ENCODE measurements at places on chromosomes 7 and 10.

DNA sequence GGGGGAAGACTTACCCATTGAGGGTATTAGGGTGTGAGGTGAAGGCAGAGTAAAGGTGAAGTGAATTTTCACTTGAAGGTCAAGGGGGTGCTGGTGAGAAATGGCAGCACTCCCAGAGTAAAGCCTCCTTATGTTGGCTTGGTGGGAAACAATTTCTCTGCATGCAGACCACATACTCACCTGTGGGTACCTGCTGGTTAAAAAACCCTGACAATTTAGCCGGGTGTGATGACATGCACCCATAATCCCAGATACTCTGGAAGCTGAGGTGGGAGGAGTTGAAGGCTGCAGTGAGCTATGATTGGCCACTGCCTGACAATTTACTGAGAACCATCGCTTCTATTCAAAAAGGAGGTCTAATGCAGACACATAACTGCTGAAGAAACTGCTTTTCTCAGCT is 5.5 kb downstream of the DNAJB9 start:
- no peak for DNase-seq

- no peak for DNase-seq
Measured at GRCh38 chr7:86453454-86453853, 190.3 kb upstream of the GRM3 start.

- DNase-seq = no peak
Measured at GRCh38 chr10:31728698-31729224, 199.9 kb downstream of the ARHGAP12 start.

GRCh38 chr10:49179699-49180443 is 8.3 kb downstream of the TMEM273 start:
- DNase-seq = peak; percentile 73

DNA sequence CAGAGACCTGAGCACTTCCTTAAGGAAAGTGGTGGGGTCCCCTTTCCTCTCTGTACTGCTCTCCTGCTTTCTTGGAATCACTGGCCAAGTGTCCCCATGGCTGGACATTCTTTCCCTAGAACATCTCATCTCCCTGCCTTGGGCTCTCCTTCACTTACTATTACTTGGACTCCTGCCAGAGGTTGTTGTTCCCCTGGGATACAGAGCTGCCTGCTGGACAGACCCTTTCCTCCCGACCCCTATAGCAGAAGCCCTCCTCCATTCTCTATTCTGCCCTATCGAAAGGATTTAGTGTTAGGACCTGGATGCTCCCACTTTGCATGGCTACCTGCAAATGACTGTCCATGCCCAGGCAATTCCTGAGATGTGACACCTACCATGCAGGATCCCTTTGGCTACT is 164.3 kb upstream of the PODXL start:
- no peak for DNase-seq

DNA sequence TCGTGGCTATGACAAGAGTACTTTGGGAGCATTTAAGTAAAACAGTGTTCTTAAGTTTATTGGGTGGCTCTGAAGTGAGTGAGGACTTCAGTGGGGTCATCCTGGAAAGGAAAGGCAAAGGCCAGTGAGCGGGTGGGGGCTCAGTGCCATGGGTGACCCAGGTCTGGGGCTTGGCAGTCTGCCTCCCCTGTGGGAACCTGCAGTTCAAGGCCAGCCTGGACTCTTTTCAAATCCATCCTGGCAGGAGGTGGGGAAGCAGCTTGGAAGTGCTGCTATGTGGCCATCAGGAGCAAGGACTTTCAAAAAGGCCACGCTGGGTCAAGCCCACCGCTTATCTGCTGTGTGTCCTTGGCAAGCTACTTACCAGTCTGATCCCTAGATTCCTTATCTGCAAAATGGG is 148.9 kb upstream of the NPS start:
- DNase-seq = no peak

- no peak for DNase-seq
Measured at GRCh38 chr10:35089611-35090161, 455 bp downstream of the CUL2 start.

- DNase-seq = no peak
Measured at GRCh38 chr7:142391191-142391992, 133.5 kb upstream of the PRSS58 start.

- DNase-seq = no peak
Measured at GRCh38 chr10:67819768-67820204, 18.2 kb downstream of the DNAJC12 start.

GRCh38 chr10:14450041-14450491 is 119.3 kb upstream of the FRMD4A start:
- no peak for DNase-seq

GRCh38 chr10:60654813-60655464 is 123.3 kb upstream of the CDK1 start:
- DNase-seq = no peak

DNA sequence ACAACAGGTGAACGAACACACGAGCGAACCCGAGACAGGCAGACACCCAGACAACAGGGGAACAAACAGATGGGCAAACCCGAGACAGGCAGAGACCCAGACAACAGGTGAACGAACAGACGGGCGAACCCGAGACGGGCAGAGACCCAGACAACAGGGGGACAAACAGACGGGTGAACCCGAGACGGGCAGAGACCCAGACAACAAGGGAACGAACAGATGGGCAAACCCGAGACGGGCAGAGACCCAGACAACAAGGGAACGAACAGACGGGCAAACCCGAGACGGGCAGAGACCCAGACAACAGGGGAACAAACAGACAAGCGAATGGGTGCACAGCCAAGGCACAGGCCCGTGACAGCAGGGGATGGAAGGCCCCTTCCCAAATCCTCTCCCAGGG is 264.7 kb downstream of the ELFN1 start:
- no peak for DNase-seq

GRCh38 chr10:45151467-45152214 is 150.9 kb downstream of the ZNF22 start:
- no peak for DNase-seq

- no peak for DNase-seq
Measured at GRCh38 chr7:30412782-30413504, 65.6 kb downstream of the NOD1 start.

- no peak for DNase-seq
Measured at GRCh38 chr10:129323879-129324278, 143.2 kb upstream of the MGMT start.

- no peak for DNase-seq
Measured at GRCh38 chr10:88089498-88089897, 226.1 kb downstream of the PTEN start.

- no peak for DNase-seq
Measured at GRCh38 chr10:120727001-120727400, 124.2 kb upstream of the WDR11 start.

- DNase-seq = no peak
Measured at GRCh38 chr10:69757553-69758309, 44.0 kb upstream of the COL13A1 start.

DNA sequence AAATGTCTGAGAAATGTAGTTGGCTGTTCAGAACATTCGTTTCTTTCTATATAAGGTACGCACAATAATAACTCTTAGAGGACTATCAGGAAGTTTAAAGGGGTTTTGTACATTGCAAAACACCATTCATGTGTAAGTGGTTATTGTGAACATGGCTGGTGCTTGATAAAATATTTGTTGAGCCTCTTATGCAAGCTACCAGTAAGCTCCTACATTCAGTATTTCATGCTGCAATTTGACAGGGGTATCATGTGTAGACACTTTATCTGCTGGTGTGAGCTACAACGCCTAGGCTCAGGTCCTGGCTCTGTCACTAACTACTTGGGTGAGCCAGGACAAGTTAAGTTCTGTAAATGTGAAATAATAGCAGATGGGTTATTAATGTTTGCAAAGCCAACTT is 75.5 kb downstream of the MAP3K8 start:
- DNase-seq = no peak

GRCh38 chr10:119439922-119440321 is 102.6 kb downstream of the RGS10 start:
- DNase-seq = no peak

GRCh38 chr7:4764402-4765007 is 10.9 kb upstream of the AP5Z1 start:
- DNase-seq = peak; percentile 71

DNA sequence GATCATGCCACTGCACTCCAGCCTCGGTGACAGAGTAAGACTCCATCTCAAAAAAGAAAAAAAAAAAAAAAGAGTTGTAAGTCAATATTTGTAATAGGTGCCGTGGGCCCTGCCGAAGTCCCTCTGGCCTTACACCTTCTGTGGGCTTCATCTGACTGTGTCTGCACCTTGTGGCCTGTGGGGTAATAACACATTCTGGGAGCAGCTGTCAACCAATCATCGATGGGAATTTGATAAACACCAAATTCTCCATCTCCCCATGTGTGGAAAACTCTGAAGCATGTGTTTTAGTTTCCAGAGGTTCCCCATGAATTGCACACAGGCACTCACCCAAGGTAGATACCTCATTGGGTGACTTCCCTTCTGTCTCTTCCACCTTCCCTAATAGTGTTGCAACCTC is 10.8 kb downstream of the ZNF394 start:
- no peak for DNase-seq

GRCh38 chr7:40890088-40890692 is 755.4 kb downstream of the SUGCT start:
- no peak for DNase-seq

- DNase-seq = no peak
Measured at GRCh38 chr7:22633954-22634474, 93.0 kb upstream of the IL6 start.

DNA sequence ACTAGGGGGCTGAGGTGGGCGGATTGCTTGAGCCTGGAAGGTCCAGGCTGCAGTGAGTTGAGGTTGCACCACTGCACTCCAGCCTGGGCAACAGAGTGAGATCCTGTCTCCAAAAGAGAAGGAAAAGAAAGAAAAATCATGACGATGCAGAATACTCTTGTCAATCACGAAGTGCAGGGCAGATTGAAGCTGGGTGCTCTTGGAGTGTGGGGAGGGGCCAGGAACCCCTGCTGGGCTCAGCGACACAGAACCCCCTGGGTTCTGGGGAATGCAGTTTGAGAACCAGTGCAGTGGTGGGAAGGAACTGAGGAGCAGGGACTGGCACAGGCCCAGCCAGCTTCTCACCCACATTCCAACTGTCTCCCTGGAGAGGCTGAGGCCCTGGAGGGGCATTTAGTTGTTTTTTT is 10.8 kb upstream of the INTS1 start:
- DNase-seq = no peak

- DNase-seq = no peak
Measured at GRCh38 chr10:62760401-62760800, 44.1 kb upstream of the ADO start.

GRCh38 chr7:23075571-23075970 is 30.0 kb upstream of the KLHL7 start:
- DNase-seq = no peak

- DNase-seq = no peak
Measured at GRCh38 chr10:95354110-95354509, 63.3 kb upstream of the PDLIM1 start.

- DNase-seq = no peak
Measured at GRCh38 chr7:96870185-96870584, 135.2 kb upstream of the DLX6 start.

- no peak for DNase-seq
Measured at GRCh38 chr10:88256013-88256680, 327.0 kb downstream of the RNLS start.

GRCh38 chr7:108263425-108263824 is 133.3 kb upstream of the LAMB4 start:
- DNase-seq = no peak

GRCh38 chr10:65670087-65670486 is 1255.7 kb upstream of the LRRTM3 start:
- DNase-seq = no peak

DNA sequence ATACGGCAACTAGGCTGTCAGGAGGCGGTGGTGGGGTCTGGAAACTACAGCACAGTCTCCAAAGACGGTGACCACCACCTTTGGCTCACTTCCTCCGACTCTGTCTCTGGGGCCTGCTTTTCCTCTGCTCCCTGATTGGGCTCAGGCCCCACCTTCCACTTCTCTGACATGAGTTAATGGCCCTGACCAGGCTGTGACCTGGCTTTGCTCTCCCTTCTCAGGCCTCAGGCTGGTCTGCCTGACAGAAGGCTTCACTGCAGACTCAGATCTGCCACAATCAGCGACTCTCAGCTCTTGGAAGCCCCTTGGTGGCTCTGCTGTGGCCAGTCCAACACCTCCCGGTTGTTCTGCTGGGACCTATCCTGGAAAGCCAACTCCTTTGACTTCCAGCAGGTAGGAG is 7.7 kb downstream of the STYXL1 start:
- no peak for DNase-seq

DNA sequence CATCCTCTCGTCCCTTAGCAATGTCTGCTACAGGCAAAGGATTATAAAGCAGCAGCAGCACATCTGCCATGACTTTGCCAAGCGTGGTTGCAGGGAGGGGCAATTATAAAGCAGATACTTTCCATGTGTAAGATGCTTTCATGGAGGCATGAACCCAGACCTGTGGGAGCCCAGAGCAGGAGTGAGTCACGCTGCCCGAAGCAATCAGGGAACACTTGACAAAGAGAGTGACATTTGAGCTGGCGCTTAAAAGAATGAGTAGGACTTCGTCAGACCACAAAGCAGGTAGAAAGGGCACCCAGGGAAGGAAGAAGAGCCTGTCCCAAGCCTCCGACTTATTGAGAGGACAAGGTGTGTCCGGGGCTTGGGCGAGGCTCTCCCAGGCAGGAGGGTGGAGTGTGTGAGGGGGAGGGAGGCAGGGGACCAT is 147.2 kb downstream of the MYOF start:
- no peak for DNase-seq

DNA sequence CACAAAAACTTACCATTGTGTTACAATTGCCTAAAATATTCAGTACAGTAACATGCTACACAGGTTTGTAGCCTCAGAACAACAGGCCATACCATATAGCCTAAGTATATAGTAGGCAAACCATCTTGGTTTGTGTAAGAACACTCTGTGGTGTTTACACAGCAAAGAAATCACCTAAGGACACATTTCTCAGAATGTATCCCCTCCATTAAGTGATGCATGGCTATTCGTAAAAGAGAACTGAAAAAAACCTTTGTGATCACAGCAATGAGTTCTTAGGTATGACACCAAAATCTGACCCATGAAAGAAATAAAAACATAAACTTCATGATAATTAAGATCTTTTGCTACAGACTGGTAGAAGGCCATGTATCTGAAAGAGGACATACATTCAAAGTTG is 121.5 kb downstream of the JMJD1C start:
- no peak for DNase-seq

GRCh38 chr7:90655566-90655965 is 59.4 kb downstream of the CDK14 start:
- no peak for DNase-seq

- peak; percentile 48 for DNase-seq
Measured at GRCh38 chr7:94146408-94146807, 142.3 kb upstream of the BET1 start.

Measured in spleen (tissue), 13 donors.